ENCODE measurements at places on chromosomes 2 and 18.

- no peak for DNase-seq
These were observed 906.1 kb downstream of the SLC4A3 start for GRCh38 chr2:220533485-220533884.

GRCh38 chr2:46297546-46298271 is 502 bp downstream of the EPAS1 start:
- peak; percentile 53 for DNase-seq

- DNase-seq, result no peak
These were observed 123.5 kb upstream of the PELI1 start for GRCh38 chr2:64267699-64268098.

GRCh38 chr2:54646170-54646927 is 77.1 kb upstream of the EML6 start:
- DNase-seq, result no peak

GRCh38 chr2:47334356-47335136 is 68.4 kb upstream of the MSH2 start:
- no peak for DNase-seq

GRCh38 chr2:37527361-37527760 is 144.1 kb downstream of the CDC42EP3 start:
- DNase-seq, result no peak

- DNase-seq, result no peak
These were observed 46.7 kb downstream of the FAM161A start for GRCh38 chr2:61807036-61807757.

DNA sequence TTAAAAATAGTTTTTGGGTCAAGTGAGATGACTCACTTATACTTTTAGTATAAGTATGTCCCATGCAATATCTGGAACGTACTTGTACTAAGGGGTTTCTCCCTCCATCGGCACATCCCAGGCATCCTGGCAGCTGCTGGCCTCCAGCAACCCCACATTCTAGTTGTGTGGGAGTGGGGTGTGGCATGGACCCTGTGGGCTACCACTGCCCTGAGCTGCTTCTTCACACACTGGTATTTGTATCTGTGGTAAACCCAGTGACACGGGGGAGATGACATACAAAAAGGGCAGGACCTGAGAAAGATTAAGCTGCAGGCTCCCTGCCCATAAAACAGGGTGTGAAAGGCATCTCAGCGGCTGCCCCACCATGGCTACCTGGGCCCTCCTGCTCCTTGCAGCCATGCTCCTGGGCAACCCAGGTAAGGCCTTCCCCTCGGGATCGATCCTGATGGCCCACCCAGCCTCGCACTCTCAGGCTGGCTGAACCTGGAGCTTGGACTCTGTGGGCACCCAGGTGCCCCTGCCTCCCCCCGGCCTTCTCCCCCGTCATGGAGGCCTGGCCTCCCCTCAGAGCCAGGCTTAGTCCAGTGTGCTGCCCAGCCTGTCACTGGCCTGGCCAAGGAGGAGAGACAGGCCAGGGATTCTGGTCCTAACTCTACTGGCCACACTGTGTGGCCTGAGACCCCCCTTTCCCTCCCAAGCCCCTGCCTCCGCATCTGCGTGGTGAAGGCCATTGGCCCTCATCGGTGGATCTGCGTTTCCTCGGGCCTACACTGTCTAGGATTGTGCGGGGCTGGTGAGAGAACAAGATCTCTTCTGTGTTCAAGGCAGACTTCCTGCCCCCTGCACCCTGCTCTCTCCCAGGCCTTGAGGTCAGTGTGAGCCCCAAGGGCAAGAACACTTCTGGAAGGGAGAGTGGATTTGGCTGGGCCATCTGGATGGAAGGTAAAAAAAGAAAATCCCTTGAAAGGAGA is at the start of gene GNLY:
Gene GNLY, plus strand, starts transcription at position 307 of the 974 bp plus-strand sequence. Its CDS starts 61 bp downstream, at position 368.
- no peak for DNase-seq

- DNase-seq, result no peak
These were observed 26.0 kb upstream of the GMPPA start for GRCh38 chr2:219472629-219473187.

- no peak for DNase-seq
These were observed 25.3 kb downstream of the INPP4A start for GRCh38 chr2:98469862-98470544.

DNA sequence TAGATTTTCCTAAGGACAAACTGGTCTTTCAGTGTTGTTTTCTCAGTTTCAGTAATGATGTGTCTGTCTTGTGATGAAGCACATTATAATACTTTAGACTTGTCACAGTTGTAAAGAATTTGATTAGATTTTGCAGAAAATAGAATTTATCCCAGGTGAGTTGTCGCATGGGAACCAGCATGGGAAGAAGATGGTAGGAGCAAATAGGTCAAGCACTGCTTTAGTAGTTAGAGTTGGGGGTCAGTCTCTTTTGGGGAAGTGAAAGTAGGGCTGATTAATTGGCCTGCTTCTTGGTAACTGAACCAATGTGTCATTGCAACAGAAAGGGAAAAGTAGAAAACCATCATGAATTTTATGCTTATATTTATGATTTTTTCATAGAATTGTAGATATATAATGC is 153.2 kb upstream of the MYO3B start:
- DNase-seq, result no peak

DNA sequence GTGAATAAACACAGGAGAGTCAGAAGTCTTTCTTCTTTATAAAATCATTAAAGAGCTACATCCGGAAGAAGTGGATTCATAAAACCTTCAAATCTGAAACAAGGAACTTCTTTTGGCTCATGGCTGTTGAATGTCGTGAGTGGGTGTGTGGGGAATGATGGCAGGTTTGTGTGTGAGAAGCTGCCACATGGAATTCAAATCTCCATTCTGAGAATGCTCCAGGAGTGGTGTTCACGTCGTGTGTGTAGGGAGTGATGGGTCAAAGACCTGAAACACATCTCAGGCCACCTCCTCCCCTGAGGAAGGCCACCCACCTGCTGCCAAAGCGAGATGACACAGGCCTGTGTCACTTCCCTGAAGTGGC is 28.9 kb downstream of the FAM228A start:
- no peak for DNase-seq

DNA sequence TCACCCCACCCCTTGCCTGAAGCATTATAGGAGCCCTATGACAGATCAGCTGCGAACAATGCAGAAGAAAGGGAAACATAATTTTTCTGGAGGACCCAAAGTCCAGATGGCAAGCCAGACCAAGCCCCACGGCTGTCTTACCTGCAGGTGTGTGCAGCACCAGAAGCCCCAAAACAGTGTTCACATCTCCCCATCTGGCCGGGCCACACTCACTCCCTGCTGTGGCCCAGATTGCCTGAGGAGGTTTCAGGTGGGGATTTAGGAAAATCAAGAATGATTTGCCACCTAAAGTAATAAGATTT is 11.7 kb upstream of the STK17B start:
- no peak for DNase-seq

- DNase-seq, result no peak
These were observed 2.1 kb downstream of the RRM2 start for GRCh38 chr2:10124538-10125045.

GRCh38 chr2:25939257-25939668 is 43.0 kb downstream of the KIF3C start:
- no peak for DNase-seq

GRCh38 chr2:203594541-203594940 is 59.4 kb upstream of the RAPH1 start:
- DNase-seq, result no peak

Data from stimulated activated CD8-positive, alpha-beta memory T cell treated with anti-CD3 and anti-CD28 coated beads, Interleukin-4, amount 100 ng/mL, for 1 hour (primary cell).